ENCODE measurements at places on chromosomes 12 and 14. TPM values are rescaled to one million over a fixed set of nuclear protein-coding genes. Genes with fewer than 3 reads are reported as not detected.

Gene SERPINA12
- not detected for total RNA-seq

Gene TRMT5
- 16.1 TPM for total RNA-seq

Gene ETV6
- total RNA-seq: 7.8 TPM

Gene ATF7IP
- 11.6 TPM for total RNA-seq

Gene RIPK3
- 8.0 TPM for total RNA-seq

Gene PZP
- not detected for total RNA-seq

Gene POU6F1
- 0.57 TPM for total RNA-seq

Gene FERMT2
- total RNA-seq: 17.3 TPM

Gene SERPINA9
- total RNA-seq: not detected

Gene CLEC4C
- total RNA-seq: not detected

Gene SLCO1B3
- not detected for total RNA-seq

Gene PRIMA1
- not detected for total RNA-seq

Gene PRMT5
- total RNA-seq: 88.4 TPM

Gene PIK3C2G
- 2.2 TPM for total RNA-seq

Gene TM9SF1
- total RNA-seq: 45.7 TPM

Gene AHSA1
- 108 TPM for total RNA-seq

Gene CD27
- not detected for total RNA-seq

Gene PLEKHG3
- total RNA-seq: 51.3 TPM

Gene LRRC10
- total RNA-seq: not detected

Gene GPR68
- total RNA-seq: 5.4 TPM

Gene TPPP2
- total RNA-seq: not detected

Gene TIMELESS
- 23.6 TPM for total RNA-seq

Gene KRT71
- not detected for total RNA-seq

Gene SSPN
- 0.57 TPM for total RNA-seq

Gene MANSC4
- total RNA-seq: not detected

Gene KRT85
- total RNA-seq: not detected

Gene NANOG
- not detected for total RNA-seq

Gene HOXC5
- total RNA-seq: 1.6 TPM

Gene RHEBL1
- 3.9 TPM for total RNA-seq

Gene DEPDC4
- total RNA-seq: 0.62 TPM

Gene ZC3H14
- total RNA-seq: 48.1 TPM

Gene PIWIL1
- under 0.01 TPM for total RNA-seq

Gene ADAMTS20
- not detected for total RNA-seq

Gene ZC2HC1C
- total RNA-seq: not detected

Gene KCNC2
- total RNA-seq: not detected

Gene EMC9
- total RNA-seq: 37.2 TPM

Gene OAS3
- 20.4 TPM for total RNA-seq

Gene ANAPC7
- 42.1 TPM for total RNA-seq

Gene GLT1D1
- not detected for total RNA-seq

Gene AQP2
- not detected for total RNA-seq

Gene PDE3A
- not detected for total RNA-seq

Gene ASB2
- total RNA-seq: not detected

Gene TSPAN19
- 0.55 TPM for total RNA-seq

Gene DNAJC22
- not detected for total RNA-seq

Gene SSTR1
- not detected for total RNA-seq

Gene NOS1
- 1.1 TPM for total RNA-seq

Gene METTL25
- 2.3 TPM for total RNA-seq

Gene LRRK2
- 0.39 TPM for total RNA-seq

Gene HPD
- total RNA-seq: not detected

Gene KRT77
- total RNA-seq: not detected

Gene UBE3B
- 51.9 TPM for total RNA-seq

Gene SLCO1B1
- not detected for total RNA-seq

Gene NAB2
- total RNA-seq: 41.2 TPM

Measured in hair follicular keratinocyte (primary cell).